Eye (tissue), 1 donor: ENCODE measurements at places on chromosomes 11 and 22.

DNA sequence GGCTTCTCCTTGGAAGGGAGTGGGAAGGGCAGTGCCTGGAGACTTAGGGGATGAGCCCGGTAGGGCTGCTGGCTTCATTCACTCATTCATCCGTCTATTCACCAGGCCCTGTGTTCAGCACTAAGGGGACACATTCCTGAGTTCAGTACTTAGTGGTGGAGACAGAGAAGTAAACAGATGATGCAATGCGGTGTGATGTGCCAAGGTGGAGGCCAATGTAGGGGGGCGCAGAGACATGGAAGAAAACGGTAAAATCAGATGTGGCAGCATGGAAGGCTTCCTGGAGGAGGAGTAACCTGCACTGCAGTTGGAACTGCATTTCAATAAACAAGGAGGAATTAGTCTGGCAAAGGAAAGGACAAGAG, 21.3 kb downstream of the GRIK4 start:
- DNase-seq = no peak

GRCh38 chr22:46942799-46943785, 180.6 kb downstream of the TBC1D22A start:
- DNase-seq = no peak

GRCh38 chr22:43477966-43478365, 66.2 kb downstream of the MPPED1 start:
- no peak for DNase-seq

GRCh38 chr11:69030301-69030700, 17.3 kb upstream of the MRGPRF start:
- no peak for DNase-seq

DNA sequence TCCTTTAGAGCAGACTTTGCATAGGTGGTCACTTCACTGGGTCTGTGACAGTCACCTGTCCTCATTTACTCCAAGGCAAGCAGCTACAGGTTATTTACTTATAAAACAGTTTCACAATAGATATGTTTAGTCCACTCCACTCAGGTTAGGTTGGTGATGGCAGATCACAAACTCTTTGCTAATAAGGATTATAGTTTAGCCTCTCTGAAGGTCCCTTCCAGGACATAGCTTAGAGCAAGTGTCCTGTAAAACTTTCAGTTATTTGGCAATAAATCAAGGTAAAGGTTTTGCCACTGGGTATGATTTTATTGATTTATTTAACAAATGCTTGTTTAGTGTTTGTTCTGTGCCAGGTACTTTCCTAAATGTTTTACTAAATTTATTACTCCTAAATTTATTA, 8.8 kb downstream of the OR6Q1 start:
- DNase-seq = no peak

DNA sequence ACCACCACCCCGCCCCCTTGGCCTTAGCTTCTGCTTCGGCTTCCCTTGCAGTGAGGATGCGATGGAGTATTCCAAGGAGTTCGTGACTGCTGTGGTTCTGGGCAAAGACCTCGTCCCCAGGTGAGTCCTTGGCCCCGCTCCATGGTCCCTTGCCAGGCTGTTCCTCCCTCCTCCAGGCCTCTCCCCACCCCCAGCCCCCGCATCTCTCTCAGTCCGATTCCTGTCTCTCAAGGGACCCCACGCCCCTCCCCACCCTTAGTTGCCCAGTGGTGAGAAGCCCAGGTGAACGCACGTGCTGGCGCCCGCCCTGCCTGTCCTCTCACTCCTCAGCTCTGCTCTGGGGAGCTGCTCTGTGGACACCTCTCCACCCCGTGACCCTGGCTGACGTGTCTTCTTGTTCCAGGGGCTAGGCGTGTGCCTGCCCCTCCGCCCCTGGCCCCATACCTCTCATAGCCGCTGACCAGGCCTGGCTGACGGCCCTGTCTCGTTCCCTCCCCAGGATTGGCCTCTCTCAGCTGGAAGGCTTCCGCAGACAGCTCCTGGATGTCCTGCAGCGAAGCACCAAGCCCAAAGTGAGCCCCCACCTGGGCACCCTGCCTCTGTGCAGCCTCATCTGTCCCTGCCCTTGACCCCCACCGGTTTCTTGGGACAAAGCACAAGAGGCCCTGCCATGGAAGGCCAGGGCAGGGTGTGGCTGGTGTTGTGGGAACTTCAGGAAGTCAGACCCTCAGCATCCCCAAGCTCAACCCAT, 14.6 kb upstream of the MYRF start:
- no peak for DNase-seq

- no peak for DNase-seq
Measured at GRCh38 chr11:62201376-62201775, 7.1 kb upstream of the SCGB2A1 start.

- no peak for DNase-seq
Measured at GRCh38 chr11:65320386-65321075, 5.9 kb downstream of the CDC42EP2 start.

GRCh38 chr11:68275721-68276507, 4.1 kb upstream of the C11orf24 start:
- no peak for DNase-seq

DNA sequence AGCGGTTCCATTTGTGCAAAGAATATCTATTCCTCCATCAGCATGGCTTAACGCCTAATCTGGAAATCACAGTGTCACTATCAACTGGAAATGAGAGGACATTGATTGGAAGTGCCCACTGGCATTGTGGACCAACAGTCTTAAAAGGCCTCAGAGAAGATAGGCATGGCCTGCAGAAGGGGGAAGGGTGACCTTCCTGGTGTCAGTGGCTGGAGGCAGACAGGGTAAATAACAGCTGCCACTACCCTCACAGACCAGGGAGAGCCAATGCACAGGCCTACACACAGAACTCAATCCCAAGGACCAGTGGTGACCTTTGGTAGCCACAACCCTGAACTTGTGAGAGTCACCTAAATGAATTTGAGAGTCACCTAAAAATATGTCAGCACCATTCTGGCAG, 36.0 kb downstream of the DDIAS start:
- DNase-seq = no peak

GRCh38 chr11:71076525-71077304, 175.7 kb downstream of the SHANK2 start:
- no peak for DNase-seq

DNA sequence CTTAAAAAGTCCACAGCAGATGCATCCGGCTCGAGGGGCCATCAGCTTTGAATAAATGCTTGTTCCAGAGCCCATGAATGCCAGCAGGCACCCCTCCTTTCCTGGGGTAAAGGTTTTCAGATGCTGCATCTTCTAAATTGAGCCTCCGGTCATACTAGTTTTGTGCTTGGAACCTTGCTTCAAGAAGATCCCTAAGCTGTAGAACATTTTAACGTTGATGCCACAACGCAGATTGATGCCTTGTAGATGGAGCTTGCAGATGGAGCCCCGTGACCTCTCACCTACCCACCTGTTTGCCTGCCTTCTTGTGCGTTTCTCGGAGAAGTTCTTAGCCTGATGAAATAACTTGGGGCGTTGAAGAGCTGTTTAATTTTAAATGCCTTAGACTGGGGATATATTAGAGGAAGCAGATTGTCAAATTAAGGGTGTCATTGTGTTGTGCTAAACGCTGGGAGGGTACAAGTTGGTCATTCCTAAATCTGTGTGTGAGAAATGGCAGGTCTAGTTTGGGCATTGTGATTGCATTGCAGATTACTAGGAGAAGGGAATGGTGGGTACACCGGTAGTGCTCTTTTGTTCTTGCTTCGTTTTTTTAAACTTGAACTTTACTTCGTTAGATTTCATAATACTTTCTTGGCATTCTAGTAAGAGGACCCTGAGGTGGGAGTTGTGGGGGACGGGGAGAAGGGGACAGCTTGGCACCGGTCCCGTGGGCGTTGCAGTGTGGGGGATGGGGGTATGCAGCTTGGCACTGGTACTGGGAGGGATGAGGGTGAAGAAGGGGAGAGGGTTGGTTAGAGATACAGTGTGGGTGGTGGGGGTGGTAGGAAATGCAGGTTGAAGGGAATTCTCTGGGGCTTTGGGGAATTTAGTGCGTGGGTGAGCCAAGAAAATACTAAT, 1.9 kb downstream of the NEAT1 start:
- no peak for DNase-seq

DNA sequence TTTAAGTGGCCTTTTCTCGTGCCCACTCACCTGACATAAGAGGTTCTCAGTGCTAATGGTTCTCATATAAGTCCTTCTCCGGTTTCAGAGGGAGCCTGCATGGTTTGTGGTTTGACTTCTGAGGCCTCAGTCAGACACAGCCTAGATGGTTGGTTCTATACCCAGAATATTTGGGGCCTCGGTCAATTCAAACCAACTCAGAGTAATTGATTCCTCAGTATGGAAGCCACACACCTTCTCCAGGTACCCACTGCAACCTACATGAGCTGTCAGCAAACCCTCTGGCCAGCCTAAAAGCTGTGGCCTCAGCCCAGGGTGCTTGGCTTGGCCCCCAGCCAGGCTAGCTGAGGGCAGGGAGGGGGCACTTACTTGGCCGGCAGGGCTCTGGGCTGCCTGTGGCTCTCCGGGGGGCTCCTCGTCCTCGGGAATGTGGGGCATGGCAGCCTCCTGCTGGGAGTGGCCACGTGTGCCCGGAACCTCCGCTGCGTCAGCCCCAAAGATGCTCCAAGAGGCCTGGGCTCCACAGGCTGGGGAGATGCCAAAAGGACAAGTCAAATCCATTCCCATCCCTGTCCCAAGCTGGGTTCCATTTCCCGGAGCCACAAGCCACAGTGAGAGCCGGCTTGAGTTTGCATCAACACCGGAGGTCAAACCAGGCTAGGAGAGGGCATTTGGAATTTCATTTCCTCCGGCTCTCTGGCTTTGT, 41.7 kb downstream of the IRAG1 start:
- DNase-seq = no peak

DNA sequence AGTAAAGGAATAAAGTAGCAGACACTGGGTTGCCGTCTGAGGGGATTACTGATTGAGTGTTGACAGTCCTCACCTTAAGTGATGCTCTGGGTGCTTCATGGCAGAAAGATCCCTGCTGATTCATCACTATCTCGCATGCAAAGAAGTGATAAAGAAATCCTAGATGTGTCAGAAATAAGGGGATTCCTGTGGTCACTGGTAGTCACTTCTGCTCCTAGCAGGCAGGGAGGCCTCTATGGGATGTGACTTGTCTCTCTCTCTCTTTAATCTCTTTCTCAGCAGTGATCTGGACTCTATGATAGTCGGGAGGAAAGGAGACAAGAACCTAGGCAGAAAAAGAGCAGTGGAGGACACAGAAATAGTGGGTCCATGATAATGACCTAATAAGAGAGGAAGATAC, 30.9 kb upstream of the OR56A1 start:
- DNase-seq = no peak

- DNase-seq = no peak
Measured at GRCh38 chr11:115682101-115682500, 177.9 kb upstream of the CADM1 start.

DNA sequence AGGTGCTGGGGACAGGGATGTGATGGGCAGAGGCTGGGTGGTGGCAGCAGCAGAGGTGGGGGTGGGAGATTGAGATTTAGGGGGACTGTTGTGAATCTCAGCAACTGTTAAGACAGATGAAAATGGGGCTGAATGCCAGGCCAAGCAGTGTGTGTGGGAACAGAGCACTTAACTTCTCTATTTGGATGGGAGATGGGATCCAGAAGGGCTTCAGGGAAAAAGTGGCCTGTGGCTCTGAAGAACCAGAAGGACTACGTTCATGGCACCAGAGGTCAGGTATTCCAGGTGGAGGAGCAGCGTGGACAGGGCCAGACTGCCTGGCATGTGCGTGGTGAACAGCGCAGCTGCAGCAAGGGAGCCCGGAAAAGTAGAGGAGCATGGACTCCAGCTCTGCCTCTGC, 82.6 kb upstream of the SYT13 start:
- DNase-seq = no peak

DNA sequence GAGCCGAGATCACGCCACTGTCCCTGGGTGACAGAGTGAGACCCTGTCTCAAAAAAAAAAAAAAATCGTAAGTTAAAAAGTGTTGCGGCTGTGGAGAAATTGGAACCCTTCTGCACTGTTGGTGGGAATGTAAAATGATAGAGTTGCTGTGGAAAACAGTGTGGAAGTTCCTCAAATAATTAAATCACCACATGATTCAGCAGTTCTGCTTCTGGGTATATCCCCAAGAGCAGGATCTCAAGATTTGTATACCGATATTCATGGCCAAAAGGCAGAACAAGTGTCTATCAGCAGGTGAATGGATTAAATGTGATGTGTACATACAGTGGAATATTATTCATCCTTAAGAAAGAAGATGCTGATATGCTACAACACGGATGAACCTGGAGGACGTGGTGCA, 3.8 kb downstream of the SELENOO start:
- DNase-seq = no peak

DNA sequence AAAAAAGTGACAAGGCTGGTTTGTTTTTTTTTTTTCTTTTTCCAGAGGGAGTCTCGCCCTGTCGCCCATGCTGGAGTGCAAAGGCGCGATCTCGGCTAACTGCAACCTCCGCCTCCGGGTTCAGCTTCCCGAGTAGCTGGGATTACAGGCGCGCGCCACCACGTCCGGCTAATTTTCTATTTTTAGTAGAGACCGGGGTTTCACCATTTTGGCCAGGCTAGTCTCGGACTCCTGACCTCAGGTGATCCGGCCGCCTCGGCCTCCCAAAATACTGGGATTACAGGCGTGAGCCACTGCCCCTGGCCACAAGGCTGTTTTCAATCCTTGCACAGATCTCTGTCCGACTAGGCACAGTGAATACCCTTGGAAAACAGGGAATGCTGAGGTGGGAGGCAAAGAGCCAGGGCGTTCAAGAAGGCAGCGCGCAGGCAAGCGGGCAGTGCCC, 566 bp downstream of the ATP6V1E1 start:
- no peak for DNase-seq

GRCh38 chr11:68893282-68893681, 10.3 kb downstream of the MRPL21 start:
- DNase-seq = no peak

DNA sequence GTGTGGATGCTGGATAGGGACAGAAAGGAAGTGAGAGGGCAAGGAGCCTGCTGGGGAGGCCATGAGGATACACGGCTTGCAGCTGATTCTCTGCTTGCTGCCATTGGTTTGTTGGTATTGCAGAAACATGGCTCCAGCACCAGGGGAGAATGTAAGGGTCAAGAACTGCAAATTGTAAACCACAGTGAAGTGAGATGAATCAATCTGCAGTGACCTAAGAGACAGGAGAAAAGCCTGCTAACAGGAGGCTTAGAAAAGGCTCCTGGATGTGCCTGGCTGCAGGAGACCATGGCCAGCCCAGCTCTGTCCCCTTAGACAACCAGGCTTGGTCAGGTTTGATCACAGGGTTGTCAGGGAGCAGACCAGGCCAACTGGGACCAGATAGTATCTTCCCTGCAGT, 233.7 kb upstream of the CADM1 start:
- DNase-seq = no peak

DNA sequence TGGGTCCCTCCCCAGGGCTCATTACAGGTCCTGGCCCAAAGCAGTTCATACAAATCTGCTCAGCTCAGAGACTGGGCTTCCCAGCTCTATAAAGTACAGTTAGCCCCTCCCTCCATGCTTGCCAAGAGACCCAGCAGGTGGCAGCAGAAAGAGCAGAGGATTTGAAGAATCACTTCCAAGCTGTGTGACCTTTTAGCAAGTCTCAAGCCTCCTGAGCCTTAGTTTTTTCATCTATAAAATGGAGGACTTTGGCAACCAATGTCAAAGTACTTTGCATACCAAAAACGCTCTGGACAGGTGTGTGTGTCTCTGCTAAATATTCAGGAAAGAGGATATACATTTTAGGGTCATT, 26.6 kb downstream of the RELT start:
- no peak for DNase-seq

- no peak for DNase-seq
Measured at GRCh38 chr11:61716478-61717285, 35.8 kb upstream of the MYRF start.
